ENCODE measurements at places on chromosomes 4 and X.

DNA sequence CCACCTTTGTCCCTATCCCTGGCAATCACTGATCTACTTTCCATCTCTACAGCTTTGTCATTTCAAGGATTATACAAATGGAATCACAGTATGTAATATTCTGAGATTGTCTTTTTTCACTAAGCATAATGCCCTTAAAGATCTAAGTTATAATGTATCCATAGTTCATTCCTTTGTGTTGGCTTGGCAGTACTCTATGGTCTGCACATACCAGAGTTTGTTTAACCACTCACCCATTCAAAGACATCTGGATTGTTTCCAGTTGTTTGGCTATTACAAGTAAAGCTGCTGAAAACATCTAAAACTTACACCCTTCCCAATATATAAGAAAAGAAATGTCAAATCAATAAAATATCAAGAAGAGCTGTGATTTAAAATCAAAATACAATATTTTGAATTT lies 26.0 kb upstream of the AWAT1 start:
- DNase-seq: no peak

DNA sequence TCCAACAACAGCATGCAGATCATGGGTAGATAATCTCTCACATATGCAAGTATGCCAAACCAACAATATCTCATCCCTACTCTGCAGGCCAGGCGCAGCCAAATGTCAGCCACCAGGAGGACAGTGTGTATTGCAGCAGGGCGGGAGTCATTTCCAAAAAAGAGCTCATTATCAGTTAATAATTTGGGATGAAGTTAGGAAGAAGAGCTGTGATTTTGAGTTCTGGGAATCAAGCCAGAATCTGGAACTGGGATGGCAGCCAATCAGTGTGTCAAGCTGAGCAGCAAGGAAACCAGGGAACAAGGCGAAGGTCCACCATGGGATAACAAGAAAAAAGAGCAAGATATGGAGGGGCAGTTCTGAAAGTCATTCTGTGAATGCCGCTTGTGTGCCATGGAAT lies 88.2 kb upstream of the CAMK2D start:
- DNase-seq: peak; percentile 9

GRCh38 chr4:110091434-110092140 lies 106.8 kb downstream of the ELOVL6 start:
- DNase-seq: no peak

DNA sequence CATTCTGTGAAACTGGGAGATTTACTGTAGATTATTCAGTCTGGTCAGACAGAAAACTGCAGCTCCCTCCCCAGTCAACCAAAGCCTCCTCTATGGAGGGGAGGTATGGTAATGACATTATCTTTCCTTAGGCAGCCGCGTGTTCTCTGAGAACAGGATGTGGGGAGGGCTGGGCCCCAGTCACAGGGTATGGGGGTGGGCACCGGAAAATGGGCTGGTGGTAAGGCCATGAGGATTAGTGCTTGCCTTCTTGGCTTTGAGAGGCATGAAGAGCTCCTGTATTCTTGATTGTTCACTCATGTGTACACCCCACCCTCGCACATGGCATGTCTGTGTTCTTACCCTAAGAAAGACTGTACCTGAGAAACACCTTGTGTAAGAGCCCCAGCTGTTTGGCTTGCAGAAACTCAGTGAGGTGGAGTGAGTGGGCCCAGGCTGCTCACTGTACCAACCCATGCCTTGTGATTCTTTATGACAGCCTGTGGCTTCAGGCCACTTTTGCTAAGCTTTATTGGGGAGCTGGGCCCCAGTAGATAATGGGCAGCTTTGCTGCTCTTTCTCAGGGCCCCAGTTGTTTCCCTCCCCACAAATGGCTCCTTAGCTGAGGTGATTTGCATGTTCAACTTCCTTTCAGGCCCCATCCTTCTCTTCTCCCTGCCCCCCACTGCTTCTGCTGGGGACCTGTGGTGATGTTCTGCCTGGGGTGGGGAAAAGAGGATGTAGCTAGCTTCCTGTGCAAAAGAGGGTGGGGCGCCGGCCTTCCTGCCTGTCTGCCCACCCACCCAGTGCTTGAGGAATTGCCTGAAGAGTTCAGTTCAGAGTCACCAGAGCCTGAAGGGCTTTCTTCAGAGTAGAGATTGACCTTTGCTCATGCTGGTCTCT lies 30.7 kb downstream of the MSN start:
- DNase-seq: no peak

DNA sequence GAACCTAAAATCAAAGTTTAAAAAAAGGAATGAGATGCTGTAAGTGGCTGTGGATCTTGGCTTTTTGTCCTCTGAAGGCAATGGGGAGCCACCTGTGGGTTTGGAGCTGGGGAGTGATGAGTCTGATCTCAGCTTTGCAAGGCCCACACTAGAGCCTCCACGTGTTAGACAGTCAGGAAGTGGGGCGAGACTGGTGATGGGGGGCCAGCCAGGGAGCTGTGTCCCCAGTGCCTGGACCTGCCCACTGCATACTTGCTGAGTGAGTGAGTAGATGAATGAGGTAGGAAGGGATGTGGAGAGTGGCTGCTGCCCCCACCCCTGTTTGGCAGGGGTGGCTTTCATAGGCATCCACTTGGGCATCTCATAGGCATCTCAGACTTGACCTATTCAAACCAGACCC lies 84.0 kb downstream of the NHSL2 start:
- DNase-seq: no peak

DNA sequence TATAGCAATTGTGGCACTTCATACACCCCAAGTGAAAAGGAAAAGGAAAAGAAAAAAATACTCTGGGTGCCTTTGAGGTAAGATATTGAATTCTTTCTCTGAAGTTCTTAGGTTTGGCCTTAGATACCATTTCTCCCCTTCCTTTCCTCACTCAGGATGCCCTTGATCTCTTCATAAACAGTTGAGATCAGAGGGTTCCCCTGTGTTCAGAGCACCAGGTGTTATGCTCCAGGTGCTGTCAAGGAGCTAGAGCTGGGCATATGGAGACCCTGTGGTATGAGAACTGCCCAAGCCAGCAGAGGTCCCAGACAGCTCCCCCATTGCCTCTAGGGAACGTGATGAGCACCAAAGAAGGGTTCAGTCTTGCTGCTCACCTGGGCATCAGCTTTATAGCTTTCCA lies 17.1 kb upstream of the CD40LG start:
- no peak for DNase-seq

DNA sequence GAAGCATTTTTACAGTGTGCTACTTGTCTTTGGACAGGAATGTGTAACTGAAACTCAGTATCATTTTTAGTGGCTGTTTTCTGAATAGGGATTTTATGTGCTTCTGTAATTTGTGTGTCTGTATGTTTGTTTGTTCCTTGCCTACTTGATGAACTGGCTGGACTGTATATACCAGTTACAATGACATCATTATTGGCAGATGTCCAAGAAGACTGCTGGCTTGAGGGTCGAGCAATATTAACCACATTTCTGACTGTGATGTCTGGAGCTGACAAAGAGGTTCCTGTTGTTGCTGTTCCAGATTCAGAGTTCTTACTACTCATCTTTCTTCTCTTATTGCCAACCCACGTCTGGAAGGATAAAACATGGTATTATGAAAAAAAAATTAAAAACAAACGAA lies 33.0 kb downstream of the HDX start:
- DNase-seq: peak; percentile 45

DNA sequence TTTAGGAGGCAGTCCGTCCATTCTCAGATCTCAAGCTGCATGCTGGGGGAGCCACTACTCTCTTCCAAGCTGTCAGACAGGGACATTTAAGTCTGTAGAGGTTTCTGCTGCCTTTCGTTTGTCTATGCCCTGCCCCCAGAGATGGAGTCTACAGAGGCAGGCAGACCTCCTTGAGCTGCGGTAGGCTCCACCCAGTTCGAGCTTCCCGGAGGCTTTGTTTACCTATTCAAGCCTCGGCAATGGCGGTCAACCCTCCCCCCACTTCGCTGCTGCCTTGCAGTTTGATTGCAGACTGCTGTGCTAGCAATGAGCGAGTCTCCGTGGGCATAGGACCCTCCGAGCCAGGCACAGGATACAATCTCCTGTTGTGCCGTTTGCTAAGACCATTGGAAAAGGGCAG lies 10.7 kb upstream of the ADH5 start:
- no peak for DNase-seq

DNA sequence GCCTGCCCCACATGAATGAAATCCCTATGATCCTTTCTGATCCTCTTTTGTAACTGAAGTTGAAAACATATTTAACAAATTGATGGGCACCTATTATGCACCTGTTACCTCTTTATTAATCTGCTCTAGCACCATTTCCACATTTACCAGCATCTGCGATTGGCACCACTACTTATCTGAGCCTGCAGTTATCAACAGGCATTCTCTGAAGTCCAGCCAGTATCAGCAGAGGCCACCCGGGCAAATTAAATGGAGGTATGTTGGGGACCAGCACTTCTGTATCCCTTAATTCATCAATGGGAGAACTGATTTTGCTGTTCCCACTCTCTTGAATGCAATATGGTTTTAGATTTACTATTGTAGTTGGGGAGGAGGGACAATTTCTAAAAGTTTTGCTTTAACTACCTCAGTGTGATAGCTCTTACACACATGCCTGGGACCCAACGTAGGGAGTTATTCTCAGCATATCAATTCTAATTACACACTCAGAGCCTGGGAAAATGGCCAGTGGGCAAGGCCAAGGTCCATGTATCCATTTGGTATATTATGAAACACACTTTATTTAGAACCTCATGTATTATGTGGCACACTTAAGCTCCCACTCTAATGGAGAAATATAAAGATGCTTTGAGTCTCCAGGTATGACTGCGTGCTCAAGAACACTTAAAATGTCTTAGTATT lies 1927.1 kb upstream of the PCDH7 start:
- DNase-seq: no peak

DNA sequence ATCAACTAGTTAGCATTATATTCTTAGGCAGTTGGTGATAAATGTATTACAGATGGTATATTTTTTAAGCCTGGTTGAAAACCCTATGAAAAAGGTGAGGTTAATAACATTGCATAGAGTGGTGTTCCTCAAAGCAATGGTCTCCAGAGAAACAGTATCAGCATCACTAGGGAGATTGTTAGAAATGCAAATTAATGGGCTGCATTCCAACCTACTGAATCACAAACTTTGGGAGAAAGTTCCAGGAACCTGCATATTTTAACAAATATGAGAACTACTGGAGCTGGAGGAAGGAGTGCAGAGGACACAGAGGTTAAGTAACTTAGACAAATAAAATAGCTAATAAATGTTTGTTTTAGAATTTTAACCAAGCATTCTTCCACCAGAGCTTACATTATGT lies 166.9 kb upstream of the PCDH10 start:
- DNase-seq: no peak

DNA sequence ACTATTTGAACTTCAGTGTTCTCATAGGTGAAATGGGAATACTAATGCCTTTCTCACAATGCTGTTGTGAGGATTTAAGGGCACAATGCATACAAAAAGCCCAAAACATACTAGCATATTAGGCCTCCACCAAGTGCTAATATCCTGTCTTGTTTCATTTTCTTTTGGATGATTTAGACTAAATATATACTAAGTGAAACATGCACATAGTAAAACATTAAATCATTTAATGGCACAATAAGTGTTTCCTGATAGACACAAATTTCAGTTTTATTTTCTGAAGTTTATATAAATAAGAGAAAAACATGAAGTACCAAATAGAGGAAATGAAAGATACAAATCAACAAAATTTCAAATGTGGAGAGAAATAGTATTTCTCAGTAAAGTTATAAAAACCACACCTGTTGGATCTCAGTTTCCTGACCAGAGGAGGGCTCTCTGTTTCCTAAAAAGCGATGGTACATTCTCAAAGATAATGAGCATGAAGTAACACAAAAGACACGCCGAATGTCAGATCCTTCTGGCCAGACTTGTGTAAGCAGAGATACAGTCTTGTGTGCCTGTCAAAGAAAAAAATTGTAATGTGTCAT lies 25.1 kb downstream of the DDX60 start:
- DNase-seq: no peak

- DNase-seq: peak; percentile 18
These were observed 14.5 kb upstream of the FGG start for GRCh38 chr4:154626793-154627484.

DNA sequence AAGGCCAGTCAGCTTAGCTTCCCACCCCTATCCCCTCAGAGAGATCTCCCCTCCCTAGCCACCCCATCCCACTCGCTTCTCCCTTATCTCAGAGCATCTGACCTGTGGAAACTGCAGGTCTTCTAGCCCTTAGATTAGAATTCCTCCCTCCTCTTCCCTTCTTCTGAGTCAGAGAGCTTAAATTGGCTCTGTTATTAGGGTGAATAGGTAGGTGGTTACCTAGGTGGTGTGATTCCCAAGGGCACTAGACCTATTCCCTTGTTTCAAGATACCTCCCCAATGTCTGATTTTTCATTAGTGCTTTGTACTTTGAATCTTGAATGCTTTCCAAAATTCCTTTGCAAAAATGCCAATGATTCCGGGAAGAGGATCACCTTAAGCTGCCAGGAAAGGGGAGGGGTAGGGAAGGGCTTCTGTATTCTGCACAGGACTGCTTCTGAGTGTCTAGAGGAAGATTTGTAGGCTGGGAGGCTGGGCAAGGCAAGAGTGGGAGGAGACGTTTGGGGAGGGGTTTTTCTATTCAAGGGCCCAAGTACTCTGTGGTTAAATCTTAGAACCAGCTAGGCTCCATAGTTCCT lies 24.5 kb upstream of the MSN start:
- no peak for DNase-seq

DNA sequence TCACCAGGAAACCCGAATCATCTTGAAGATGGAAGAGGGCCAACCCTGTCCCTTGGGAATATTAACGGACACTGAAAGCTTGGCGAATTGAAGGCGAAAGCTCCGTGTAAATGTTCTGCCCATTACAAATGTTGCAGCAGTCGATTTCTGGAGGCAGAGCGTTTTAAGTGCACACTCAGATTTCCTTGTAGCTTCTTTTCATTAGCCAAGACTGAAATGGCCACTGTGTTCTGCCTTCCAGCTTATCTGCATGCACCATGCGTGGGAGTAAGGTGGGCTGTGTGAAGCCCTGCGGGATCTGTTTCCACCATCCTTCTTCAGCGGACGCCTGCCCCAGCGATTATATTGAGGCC lies 1.3 kb downstream of the SMIM20 start:
- DNase-seq: no peak

GRCh38 chrX:63128509-63128908 lies 222.6 kb downstream of the SPIN4 start:
- DNase-seq: no peak

Data from NCI-H2081 (cell line).